RWPE2 (cell line): ENCODE measurements at places on chromosomes 11 and 22.

GRCh38 chr22:43845981-43846380 lies 16.3 kb downstream of the SULT4A1 start:
- no peak for DNase-seq

GRCh38 chr11:121652971-121653370 lies 200.2 kb upstream of the SORL1-AS1 start:
- DNase-seq, result no peak

GRCh38 chr22:44399906-44400762 lies 87.4 kb upstream of the SHISAL1 start:
- DNase-seq, result no peak

DNA sequence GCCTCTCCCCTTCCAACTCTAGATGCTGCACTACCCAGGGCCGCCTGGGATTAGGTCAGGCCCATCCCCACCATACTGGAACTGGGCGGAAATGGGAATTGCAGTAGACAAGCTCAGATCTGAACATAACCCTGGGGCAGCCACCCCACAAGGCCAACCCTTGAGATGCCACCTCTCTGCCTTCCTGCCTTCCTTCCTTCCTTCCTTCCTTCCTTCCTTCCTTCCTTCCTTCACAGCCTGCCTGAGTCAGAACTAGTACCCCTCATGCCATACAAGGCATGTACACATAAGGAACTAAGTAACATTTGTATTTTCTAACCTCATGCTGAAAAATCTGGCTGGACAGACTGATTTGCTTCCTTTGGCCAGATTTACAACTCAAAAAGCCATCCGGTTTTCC lies 28.0 kb downstream of the SHISAL1 start:
- no peak for DNase-seq

GRCh38 chr11:125457814-125458343 lies 38.2 kb downstream of the FEZ1 start:
- DNase-seq, result no peak

GRCh38 chr11:10900681-10901415 lies 43.0 kb upstream of the ZBED5 start:
- no peak for DNase-seq

- no peak for DNase-seq
Measured at GRCh38 chr11:116742104-116742503, 30.7 kb downstream of the BUD13 start.

- DNase-seq, result no peak
Measured at GRCh38 chr11:116865696-116866095, 28.3 kb upstream of the APOA1 start.

DNA sequence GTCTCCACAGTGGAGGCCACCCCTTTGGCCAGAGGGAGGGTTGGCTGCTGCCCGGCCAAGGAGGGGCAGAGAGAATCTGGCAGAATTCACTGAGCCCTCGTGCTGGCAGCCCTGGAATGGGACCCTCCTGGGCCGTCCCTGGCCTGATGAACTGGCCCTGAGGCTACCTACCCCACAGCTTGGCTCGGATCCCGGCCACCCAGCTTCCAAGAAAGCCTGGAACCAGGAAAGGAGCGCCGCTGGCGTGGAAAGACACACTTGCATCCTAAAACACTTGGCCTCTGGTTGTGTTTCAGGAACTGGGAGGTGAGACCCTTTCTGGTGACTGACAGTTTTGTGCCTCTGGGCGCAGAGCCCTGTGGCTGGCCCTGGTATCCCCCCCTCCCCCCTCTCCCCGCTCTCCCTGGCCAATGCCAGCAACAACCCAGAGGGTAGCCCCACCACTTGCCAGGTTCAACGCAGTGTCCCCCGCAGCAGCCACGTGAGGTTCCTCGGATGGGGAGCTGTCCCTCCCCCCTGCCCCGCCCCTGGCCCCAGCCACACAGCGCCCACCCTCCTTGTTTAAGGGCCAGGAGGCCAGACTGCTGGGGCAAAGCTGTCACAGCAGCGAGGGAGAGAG lies 693 bp downstream of the NFAM1 start:
- DNase-seq, result no peak

- no peak for DNase-seq
Measured at GRCh38 chr11:86799680-86800075, 664 bp upstream of the PRSS23 start.
